Esophagus squamous epithelium (tissue), 5 donors: ENCODE measurements at places on chromosomes 2 and 18.

- DNase-seq: no peak
These were observed 498.5 kb upstream of the HS6ST1 start for GRCh38 chr2:128817171-128817570.

GRCh38 chr18:3251963-3252277, 4.3 kb downstream of the MYL12A start:
- DNase-seq: no peak

- no peak for DNase-seq
These were observed 77.5 kb downstream of the BAZ2B start for GRCh38 chr2:159538801-159539200.

GRCh38 chr2:30224151-30224550, 7.2 kb upstream of the LBH start:
- DNase-seq: no peak

DNA sequence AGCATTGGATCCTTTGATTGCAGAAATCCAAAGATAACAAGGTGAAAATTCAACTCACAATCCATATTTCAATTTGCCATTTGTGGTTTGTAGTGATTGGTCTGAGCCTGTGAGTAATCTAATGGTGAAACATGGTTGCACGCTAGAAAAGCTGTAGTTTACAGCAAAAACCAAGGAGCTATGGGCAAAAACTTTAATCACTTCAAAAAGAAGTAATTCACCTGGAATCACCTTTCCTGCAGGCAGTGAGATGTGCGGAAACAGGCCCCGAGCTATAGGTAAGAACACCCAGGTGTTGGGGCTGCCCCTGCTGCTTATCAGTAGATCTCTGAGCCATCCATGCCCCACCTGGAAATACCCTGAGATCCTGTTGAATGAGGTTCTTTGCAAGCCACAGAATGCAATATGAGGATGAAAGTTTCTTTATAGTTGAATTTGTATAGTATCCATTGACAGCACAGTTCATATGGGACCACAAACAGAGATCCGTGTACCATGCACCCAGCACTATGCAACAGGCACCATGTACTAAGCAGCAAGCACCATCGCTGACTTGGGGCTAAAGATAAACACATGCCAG, 208.2 kb downstream of the SPP2 start:
- no peak for DNase-seq

DNA sequence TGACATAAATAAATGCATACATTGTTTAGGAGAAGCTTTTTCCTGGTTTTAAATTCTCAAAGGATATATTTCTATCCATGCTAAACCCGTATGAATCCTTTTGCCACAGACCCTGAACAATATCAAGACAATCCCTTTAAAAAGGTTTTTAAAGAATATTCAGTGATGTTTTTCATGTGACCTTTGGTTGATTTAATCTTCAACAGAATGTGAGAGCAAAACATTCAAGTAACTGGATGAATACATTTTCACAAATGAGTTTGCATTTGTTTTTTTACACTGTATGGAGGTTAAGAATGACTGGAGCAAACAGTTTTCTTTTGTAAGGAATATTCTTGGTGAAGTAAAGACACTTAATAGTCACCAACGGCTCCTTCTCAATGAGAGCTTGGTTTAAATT, 139.4 kb upstream of the CWC22 start:
- DNase-seq: no peak

GRCh38 chr2:196987649-196988364, 61.3 kb upstream of the PGAP1 start:
- no peak for DNase-seq

GRCh38 chr2:225581135-225581534, 181.6 kb downstream of the NYAP2 start:
- no peak for DNase-seq

GRCh38 chr2:161068670-161069069, 91.6 kb upstream of the TANK start:
- DNase-seq: no peak

DNA sequence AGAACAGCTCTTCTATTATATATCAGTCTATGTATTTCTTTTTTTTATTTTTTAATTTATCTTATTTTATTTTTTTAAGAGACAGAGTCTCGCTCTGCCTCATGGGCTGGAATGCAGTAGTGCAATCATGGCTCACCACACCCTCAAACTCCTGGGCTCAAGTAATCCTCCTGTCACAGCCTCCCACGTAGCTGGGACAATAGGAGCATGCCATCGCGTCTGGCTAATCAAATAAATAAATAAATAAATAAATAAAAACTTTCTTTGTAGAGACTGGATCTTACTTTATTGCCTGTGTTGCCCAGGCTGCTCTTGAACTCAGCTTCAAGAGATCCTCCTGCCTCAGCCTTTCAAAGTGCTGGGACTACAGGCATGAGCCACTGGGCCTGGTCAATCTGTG, 117.0 kb downstream of the RBMS1 start:
- no peak for DNase-seq

GRCh38 chr2:79940364-79940763, 364.2 kb downstream of the LRRTM1 start:
- no peak for DNase-seq

GRCh38 chr2:25596516-25597244, 76.7 kb downstream of the DTNB start:
- DNase-seq: no peak

DNA sequence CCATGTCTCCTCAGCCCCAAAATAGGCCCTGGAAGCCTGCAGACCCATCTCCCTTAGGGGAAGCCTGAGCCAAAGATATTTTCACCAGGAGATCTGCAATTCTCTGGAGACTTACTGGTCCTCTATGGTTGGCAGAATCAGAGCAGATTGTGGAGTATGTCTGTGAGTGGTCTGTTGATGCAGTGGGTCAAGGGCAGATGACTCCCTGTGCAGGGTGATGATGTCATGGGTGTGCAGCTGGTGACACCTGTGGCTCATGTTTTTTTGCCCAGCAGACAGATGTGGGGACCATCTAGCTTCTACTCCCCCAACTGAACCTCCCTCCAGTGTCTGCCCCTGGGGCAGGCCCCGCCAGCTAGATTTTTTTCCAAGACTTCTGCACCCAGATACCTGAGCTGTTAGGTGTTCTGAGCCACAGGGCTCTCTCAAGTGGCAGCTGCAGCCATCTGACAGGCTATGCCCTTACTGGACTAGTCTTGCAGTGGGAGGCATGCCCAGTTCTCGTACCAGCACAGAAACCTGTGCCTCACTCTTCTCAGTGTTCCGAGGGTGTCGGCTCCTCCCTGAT, 558.7 kb upstream of the LRRTM1 start:
- DNase-seq: no peak

DNA sequence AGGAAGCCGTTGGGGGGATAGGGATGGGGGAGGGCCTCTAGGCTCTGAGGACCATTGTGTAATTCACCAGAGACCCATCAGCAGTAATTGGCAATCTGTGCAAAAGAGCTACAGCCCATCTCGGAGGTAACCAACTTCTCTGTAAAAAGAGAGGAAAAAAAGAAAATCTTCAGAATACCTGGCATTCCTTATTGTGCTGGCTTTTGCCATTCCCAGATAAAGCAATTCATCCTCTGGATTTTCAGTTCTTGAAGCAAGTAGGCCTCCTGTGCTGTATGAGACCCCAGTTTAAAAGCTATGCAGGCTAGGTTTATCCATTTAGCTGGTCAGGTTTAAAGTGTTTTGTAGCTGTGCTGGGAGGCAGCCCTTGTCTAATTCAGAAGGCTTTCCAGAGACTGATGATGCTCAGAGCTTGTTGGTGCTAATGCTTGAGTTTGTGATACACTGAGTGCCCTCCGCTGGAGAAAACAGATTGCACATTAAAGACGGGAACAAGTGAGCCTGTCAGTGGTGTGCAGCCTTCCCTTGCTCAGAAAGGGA, at the start of gene LRRTM4:
Gene LRRTM4, minus strand, starts transcription at position 446 of the 540 bp plus-strand sequence.
- DNase-seq: no peak

DNA sequence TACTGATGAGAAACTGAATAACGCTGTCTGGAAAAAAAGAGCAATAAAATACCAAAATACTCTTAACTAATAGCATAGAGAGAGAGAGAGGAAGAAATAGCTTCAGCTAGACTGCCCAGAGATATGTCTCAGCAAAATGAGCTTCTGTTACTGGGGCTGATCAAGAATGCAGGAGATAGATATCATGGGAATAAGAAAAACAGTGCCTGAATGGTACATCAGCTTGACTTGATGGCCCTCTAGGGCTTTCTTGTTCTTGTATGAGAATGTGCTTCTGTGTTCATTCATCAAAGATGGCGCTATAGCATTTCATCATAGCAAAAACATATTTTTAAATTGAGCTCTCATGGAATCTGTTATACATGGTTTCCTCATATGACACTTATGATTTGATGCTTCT, 151.2 kb downstream of the CALCRL start:
- no peak for DNase-seq

GRCh38 chr2:16626997-16627605, 38.5 kb downstream of the CYRIA start:
- DNase-seq: no peak

- no peak for DNase-seq
These were observed 125.0 kb upstream of the DLX2 start for GRCh38 chr2:172227719-172228118.

DNA sequence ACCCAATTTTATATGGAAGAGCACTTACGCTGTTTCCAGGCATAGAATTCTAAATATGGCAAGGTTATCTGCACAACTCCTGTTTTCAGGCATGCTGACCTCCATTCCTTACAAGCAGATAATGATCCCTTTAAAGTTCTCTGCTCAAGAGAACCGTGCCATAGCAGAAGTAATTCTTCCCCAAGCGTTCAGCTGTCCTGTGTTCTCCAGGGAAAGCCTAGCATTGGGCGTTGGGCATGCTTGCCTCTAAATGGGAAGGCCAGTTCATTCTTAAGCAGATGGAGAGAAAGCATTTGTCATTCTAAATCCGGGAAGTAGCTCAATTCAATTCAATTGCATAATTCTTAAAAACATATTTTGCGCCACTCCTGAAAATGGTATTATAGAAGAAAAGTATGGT, 55.7 kb upstream of the EML4 start:
- DNase-seq: no peak

- DNase-seq: no peak
These were observed 88.8 kb downstream of the EPAS1 start for GRCh38 chr2:46385786-46386577.

GRCh38 chr2:102724553-102724952, 37.3 kb upstream of the TMEM182 start:
- DNase-seq: no peak

DNA sequence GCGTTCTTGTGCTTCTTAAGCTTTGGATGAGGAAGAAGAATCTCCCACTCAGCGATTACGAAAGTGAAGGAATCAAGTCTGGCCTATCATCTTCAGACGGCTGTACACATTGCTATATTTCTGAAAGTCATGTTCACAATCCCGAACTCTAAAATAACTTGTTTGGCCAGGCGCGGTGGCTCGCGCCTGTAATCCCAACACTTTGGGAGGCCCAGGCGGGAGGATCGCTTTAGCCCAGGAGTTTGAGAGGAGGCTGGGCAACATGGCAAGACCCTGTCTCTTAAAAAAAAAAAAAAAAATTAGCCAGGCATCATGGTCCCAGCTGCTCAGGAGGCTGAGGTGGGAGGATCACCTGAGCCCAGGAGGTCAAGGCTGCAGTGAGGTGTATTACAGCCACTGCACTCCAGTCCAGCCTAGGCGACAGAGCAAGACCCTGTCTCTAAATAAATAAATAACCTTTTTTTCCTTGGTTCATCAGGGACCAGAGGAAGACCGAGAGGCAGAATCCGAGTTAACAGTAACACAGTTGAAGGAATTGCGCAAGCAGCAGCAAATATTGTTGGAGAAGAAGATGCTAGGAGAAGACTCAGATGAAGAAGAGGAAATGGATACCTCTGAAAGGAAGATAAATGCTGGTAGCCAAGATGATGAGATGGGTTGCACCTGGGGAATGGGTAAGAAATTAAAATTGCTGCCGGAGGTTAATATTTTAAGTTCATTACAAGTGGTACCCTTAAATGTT, 1.1 kb downstream of the SLC4A1AP start:
- no peak for DNase-seq

GRCh38 chr18:71958605-71959004, 585.5 kb downstream of the CBLN2 start:
- no peak for DNase-seq

DNA sequence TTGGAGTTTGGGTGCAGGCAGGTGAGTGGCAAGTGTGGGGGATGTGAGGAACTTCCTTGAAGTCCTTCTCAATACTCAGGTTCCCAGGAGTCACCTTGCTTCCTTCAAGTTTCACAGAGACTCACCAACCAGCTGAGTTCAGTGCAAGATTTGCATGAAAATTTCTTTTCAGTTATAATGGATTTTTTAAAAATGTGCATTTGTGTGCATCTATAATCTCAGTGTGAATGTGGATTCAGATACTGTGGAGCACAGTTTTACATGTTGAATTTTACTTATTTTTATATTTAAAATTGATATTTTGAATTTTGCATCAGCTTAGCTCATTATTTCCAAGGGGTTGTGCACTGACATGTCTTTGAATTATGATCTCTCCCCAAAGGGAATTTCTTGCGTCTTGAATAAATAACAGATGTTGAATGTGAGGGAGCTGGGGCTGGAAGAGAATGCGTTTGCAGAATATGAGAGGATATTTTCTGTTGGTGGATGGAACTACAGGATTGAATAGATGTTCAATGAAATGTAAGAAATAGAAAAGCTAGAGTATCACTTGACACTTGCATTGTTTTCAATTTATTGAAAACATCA, 184.3 kb downstream of the RPRM start:
- no peak for DNase-seq

GRCh38 chr2:64354857-64355680, 98.9 kb upstream of the LGALSL start:
- no peak for DNase-seq

- no peak for DNase-seq
These were observed 21.2 kb upstream of the ASXL2 start for GRCh38 chr2:25899404-25899970.

DNA sequence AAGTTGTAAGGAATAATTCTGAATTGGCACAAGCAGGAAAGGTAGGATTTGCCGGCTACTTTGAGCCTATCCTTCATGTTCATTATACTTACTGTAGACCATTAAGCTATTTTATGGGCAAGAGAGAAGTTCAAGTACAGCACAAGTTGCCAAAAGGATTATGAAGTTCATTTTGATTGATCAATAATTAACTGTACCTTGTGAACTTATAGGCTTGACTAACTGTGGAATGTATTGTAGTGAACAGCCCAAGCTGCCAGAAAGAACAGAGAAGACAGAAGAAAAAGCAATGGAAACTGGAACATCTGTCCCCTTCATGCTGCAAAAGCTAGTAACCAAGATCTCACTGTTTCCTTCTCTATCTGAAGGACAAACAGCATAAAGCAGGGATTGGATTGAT, 810.1 kb upstream of the ZEB2 start:
- no peak for DNase-seq

DNA sequence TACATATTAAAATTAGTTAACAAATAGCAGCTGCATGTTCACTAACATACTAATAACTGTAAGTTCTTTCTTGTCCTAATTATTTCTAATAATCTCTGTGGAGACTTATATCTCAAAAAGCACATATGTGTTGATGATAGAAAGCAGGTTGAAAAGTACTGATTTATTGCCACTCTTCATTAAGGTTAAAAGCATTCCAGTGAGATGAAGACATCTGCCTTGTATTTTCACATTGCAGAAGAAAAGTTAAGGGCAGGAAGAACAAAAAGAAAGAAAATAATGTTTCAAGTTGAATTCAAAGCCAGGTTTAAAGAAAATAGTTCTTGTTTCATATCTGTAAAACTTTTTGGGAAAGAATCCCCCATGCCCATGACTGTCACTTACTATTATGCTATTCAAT, 429.9 kb downstream of the MTX2 start:
- DNase-seq: no peak
